Activated CD8-positive, alpha-beta memory T cell treated with anti-CD3 and anti-CD28 coated beads, Interleukin-2, amount 10 ng/mL, durations not matched to agents 7 days and 5 days (primary cell): ENCODE measurements at places on chromosomes 5 and 9. TPM values are rescaled to one million over a fixed set of nuclear protein-coding genes. Genes with fewer than 3 reads are reported as not detected.

GRCh38 chr9:96874947-96875460, 20.7 kb upstream of the ZNF782 start:
- peak; percentile 60 for DNase-seq

The NUDT12 gene
- 1.1 TPM for total RNA-seq

The EIF4EBP3 gene
- 9.0 TPM for total RNA-seq

The ADAMTS2 gene
- not detected for total RNA-seq

The SHC3 gene
- not detected for total RNA-seq

The BHMT2 gene
- not detected for total RNA-seq

DNA sequence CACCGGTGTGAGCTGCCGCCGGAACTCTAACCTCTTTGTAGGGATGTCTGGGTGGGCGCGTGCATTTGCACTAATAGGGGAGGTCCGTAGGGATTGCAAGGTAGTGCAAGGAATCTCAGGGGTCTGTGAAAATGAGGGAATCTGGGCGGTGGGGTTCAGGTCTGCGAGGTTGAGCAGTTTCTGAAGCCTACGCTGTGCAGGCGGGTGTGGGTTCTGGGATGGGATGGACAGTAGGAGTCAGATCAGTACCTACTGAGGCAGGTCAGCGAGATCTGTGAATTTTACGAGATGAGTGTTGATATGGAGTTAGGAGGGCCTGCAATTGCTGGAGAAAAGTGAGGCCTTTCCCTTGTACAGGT, 856 bp upstream of the ATOSB start:
- DNase-seq = no peak

GRCh38 chr5:124957063-124957462, 210.6 kb upstream of the ZNF608 start:
- DNase-seq = no peak

The CDK7 gene
- 27.5 TPM for total RNA-seq

DNA sequence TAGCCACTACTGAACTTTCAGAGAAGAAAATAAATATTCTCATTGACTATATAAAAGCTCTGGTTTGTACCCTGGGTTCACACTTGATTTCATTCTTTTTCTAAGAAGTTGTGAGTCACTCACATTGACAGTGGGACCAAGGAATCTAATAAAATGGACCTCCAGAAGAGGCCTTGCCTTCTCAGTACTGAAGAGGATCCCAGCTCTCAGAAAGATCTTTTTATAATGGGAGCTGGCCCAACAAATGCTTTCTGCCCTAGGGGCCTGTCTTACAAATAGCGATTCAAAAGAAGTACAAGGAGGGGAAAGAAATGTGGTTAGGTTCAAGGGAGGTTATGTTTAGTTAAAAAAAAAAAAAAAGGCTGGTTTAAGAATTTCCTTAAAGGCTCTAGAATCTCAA, 237.9 kb downstream of the ISL1 start:
- no peak for DNase-seq

DNA sequence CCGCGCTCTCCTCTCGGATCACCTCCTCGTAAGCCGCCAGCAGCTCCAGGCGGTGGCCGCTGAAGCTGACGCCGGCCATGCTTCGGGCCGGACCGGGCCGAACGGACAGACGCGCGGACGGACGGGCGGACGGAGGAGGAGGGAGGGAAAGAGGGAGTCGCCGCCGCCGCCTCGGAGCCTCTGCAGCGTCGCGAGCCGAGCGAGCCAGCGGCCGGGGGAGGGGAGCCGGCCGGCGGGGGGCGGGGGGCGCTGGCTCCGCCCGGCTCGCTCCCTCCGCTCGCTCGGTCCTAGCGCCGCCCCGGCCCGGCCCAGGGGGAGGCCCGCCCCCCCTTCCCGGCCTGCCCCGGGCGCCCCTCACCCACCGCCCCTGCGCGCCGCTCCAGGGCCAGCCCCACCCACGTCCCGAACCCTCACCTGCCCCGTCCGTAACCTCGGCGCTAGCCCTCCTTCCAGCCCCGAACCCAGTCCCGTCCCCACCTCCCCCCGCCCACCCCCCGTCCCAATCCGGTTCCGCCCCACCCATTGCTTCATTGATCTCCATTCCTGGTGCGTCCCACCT, at the start of gene DBN1:
DBN1 (minus strand) TSS at position 192 of the 559 bp plus-strand sequence; CDS start at position 79, 113 bp downstream.
- peak; percentile 59 for DNase-seq

The IFNA2 gene
- not detected for total RNA-seq

The IL13 gene
- 119 TPM for total RNA-seq

DNA sequence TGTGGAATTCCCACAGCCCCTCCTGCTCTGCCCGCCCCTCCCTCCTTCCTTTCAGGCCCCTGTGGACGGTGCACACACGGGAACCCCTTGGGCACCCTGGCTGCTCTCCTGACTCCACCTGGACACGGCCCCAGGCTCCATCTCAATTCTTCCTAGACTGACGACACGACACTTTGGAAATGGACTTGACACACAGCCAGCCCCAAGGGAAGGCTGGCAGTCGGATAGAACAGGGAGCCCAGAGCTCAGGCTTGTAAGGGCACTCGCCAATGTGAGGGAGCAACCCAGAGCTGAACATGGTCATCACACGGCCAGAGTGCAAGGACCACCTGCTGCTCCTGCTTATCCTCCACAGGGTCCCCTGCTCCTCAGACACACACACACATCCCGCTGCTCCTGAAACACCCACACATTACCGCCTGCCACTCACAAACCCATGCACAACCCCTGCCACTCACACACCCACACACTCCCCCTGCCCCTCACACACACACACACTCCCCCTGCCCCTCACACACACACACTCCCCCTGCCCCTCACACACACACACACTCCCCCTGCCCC, 8.9 kb downstream of the SLC9A3 start:
- DNase-seq = no peak

The DIMT1 gene
- 36.0 TPM for total RNA-seq

GRCh38 chr5:151642472-151643140, 44.1 kb downstream of the SPARC start:
- DNase-seq = no peak

DNA sequence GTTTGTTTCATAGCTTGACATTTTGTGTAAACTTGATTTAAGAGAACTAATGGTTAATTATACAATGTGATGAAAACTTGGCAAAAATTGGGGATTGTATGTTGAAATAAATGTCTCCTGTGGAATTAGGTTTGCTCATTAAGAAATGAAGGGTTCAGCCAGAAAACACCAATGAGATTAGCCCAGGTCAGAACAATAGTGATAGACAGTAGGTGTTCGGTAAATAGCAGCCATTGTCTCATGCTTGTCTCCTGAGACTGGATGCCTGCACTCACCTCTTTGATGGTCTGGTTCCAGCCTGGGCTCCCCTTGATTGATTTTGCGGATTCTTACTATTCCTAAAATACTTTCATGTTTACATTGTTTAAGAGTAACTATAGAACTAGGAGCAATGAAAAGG, 135.5 kb downstream of the FBN2 start:
- DNase-seq = no peak

GRCh38 chr9:27212191-27212590, 84.8 kb downstream of the EQTN start:
- no peak for DNase-seq

DNA sequence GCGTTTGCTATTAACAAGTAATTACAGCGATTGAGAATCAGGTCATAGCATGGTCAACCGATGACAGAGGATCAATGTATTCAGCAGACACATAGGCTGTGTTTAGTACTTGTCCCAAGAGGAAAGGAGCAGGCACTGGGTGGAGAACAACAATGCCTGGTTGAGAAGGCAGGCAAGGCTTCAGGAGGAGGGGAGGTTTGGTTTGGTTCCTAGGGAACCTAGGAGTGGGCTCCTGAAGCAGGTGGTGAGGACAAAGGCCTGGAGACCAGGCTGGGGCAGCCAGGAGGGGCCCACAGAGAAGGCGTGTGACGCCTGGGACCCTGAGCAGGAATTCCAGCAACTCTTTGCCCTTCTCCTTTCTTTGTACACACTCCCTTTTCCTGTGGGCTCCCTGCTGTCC, 195.6 kb downstream of the SPOCK1 start:
- DNase-seq = no peak

The OMD gene
- not detected for total RNA-seq

The PCDHGA12 gene
- total RNA-seq = not detected

- DNase-seq = no peak
Measured at GRCh38 chr9:113525831-113526230, 62.3 kb downstream of the RGS3 start.

The FAM200C gene
- total RNA-seq = 0.88 TPM

DNA sequence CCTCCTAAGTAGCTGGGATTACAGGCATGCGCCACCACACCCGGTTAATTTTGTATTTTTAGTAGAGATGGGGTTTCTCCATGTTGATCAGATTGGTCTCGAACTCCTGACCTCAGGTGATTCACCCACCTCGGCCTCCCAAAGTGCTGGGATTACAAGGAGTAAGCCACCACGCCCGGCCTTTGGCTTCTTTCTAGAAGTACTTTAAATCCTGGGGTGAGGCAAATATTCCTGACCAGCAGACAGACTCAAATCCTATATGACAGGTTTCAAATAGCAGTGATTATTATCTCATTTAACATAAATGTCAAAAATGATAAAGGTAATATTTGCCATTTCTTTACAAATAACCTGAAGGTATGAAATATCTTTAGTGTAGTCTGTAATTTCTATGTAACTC, 35.6 kb downstream of the ABHD17B start:
- no peak for DNase-seq

- DNase-seq = no peak
Measured at GRCh38 chr5:172078726-172079345, 72.4 kb upstream of the FBXW11 start.

- DNase-seq = no peak
Measured at GRCh38 chr5:171437286-171437821, 17.9 kb downstream of the FGF18 start.

DNA sequence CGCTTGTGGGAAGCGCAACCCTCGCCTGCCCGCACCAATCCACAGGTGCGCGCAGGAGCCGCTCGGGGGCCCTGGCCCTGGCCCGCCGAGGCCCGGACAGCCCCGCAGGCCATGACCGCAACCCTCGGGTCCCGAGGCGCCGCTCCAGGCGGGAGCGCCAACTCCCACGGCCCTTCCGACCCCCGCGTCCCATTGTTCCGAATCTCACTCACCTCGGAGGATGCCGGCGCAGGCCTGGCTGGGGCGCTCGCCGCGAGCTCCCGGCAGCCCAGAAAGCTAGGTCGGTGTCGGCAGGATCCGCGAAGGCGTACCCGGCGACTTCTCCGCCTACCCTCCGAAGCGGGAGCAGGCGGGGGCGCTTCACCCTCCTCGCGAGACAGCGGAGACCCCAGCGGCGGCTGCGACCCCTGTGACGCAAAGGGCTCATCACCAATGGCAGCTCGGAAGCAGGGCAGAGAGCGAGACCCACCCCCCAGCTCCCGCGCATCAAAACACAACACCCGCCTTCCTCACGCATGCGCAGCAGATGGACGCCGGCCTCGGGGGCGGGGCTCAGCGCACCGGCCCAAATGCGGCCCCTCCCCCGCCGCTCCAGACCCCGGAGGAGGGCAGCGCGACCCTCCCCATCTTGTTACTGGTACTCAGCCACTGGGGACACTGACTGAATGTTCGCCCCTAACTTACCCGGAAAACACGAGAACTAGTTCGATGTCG, 1.4 kb upstream of the SMIM27 start:
- peak; percentile 96 for DNase-seq
